ENCODE measurements at places on chromosomes 11 and 22.

GRCh38 chr11:130483124-130483523, 34.7 kb downstream of the ADAMTS15 start:
- no peak for DNase-seq

DNA sequence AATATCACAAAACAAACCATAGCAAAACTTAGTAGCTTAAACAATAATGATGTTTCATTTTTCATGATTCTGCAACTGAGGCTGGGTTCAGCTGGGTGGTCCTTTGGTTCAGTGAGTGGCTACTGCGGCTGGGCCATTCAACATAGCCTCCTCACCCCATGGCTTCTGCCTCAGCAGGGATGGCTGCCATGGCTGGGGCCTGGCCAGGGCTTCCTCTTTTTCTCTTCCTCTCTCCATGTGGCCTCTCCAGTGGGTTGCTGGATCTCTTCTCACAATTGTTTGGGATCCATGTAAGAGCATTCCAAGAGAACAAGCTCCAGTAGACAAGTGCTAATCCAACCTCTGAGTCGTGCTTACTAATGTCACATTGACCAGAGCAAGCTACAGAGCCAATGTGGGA, 248.6 kb upstream of the PLET1 start:
- DNase-seq, result no peak

- DNase-seq, result no peak
Observed at GRCh38 chr11:107591378-107592230, 657 bp downstream of the ELMOD1 start.

DNA sequence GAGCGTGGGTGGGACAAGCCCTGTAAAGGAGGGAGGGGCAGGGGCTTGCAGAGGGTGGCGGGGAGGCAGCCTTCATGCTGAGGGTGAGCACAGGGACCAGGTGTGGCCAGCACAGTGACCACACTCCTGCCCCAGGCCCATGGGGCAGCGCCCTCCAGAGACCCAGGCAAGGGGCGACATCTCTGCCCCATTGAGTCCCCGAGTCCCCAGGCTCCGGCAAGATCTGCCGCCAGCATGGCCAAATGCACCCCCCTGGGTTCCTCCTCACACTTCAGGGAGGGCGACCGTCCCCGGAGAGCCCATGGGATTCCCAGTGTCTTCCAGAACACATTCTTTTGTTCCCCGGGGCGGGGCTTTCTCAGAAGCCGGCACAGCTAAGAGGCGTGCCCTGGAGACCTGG, 362.5 kb downstream of the TBC1D22A start:
- DNase-seq, result no peak

DNA sequence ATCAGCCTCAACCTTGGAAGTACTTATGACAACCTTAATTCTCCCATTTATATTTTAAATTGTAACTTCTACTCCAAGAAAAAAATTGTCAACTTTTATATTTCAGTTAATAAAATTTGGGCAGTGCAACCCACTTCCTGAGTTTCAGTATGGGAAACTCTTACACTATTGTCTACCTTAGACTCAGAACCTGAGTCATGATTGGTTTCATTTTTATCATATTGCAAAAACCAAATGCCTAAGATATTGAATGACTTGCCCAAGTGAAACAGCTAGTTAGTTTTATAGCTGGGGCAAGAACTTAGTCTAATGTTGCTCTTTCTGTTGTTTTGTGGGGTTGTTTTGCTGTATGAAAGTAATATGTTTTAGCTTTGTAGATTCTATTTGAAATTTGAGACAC, 334.0 kb upstream of the ARHGAP42 start:
- DNase-seq, result no peak

DNA sequence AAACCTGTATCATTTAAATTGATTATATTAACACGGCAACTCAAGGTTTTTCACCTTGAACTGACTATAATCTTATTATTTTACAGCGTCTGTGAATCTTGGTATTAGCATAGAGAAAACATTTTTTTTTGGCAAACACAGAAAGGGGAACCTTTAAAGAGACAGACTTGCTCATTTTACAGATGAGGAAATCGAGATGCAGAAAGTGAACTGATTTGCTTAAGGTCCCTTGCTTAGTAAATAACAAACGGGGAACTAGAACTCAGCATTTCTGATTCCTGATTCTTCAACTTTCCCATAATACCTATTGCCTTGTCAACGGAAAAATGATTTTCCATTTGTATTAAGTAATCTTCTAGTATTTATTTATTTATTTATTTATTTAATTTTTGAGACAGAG, 33.2 kb upstream of the CECR2 start:
- no peak for DNase-seq

DNA sequence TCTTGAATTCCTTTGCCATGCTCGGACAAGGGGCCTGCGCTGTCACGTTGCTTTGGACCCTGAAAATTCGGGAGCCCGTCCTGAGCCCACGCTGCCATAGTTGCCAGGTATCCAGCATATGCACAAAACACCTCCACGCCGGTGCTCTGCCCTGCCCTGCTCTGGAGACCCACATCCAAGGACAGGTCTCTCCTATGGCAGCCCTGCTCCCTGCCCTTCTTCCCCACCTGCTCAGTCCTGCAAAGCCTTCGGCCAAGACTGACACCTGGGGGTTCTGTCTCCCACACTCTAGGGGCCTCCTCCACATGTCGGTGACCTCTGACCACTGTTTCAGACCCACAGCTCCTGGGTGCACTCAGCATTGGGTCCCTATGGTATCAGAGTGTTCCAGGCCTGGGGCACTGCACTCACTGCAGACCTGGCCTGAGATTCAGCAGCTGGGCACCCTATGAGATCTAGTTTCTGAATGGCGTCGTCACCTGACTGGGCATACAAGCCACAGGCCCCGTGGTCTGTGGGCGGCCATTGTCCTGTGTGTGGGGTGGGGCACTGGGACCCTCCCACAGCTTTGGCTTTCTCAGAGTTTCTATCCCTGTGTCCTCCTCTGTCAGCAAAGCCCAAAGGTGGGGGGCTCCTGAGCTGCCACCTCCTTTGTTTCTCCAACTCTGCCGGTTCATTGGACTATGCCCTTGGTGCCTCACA, 2.0 kb upstream of the KRTAP5-6 start:
- no peak for DNase-seq

GRCh38 chr11:132910011-132910760, 622.1 kb downstream of the OPCML start:
- no peak for DNase-seq

GRCh38 chr11:67082071-67082791, 25.6 kb downstream of the RHOD start:
- DNase-seq, result no peak

DNA sequence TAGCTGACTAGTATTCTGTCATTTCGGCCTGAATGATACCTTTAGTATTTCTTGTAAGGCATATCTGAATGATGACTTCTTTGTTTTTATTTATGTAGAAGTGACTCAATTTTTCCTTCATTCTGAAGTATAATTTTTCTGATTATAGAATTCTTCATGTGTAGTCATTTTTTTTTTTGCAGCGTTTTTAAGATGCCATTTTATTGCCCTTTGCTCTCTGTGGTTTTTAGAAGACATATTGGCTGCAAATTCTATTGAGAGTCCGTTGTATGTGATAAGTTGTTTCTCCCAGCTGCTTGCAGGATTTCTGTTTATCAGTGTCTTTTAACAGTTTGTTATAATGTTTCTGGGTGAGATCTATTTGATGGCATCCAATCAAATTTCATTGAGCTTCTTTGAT, 1224.8 kb downstream of the JRKL start:
- DNase-seq, result no peak

DNA sequence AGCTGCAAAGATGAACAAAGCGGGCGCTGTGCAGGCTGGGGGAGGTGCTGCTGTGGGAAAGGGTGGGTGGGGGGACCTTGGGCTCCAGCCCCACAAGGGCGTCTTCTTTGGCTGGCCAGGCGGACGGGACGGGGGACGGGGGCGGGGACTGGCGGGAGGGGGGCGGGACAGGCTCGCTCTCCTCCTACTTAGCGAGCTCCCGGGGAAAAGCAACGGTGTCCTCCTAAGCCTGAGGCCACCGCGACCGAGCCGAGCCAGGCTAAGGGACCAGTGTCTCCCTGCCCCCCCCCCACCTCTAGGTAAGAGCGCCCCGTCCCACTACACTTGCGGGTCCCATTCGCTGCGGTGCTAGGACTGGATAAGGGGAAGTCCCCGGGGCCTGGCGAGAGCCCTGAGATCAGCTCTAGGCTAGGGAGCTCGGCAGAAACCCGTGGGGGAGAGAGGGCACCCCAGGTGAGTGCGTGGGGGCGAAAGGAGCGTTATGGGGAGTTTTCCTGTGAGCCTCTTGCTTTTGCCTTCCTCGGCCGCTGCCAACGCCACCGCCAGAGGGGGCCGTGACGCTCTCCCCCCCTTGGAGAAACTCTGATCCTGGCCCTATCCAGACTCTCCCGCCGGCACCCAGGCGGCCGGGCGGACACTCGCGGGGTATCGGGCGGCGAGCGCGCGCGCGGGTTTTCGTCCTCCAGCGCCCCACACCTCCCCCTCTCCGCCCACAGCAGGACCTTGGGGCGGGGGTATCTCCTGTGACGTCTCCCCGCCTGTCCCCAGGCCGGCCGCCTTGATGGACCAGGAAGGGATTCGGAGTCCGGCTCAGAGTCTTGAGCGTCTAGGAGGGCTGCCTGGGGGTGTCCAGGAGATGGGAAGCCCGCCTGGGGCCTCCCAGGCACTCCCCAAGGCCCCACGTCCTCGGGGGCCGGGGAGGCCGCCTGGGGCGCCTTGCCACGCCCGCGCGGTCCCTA, at the start of gene PHLDB1:
TSS of gene PHLDB1 (plus strand) at position 215 of the 959 bp plus-strand sequence. CDS start 6,222 bp downstream, outside the sequence.
- peak; percentile 56 for DNase-seq

- peak; percentile 80 for DNase-seq
Observed at GRCh38 chr11:125062931-125063428, at the start of gene SLC37A2. Gene SLC37A2, plus strand, starts transcription at chr11:125063305. Its CDS starts 63 bp downstream, at chr11:125063368.

GRCh38 chr11:121688860-121689614, 236.3 kb upstream of the SORL1-AS1 start:
- no peak for DNase-seq

- peak; percentile 29 for DNase-seq
Observed at GRCh38 chr11:63920939-63921417, 4.0 kb upstream of the RCOR2 start.

GRCh38 chr11:119290894-119291497, 25.9 kb downstream of the MCAM start:
- no peak for DNase-seq

- no peak for DNase-seq
Observed at GRCh38 chr11:45176996-45177395, 30.6 kb downstream of the PRDM11 start.

DNA sequence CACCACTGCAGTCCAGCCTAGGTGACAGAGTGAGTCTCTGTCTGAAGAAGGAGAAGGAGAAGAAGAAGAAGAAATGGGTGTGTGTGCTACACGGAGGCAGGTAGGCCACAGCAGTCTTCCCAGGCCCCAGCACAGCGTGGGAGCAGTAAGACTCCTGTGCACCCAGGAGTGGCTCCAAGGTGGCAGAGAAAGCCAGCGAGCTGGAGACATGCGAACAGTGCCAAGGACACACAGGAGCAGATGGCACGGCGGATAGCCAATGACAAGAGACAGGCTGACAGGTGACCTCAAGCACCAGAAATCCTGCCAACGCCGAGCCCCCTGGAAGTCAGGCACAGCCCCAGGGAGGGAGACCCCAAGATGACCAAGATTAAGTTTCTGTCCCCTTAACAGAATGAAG, 9.0 kb upstream of the SCGB1A1 start:
- DNase-seq, result no peak

GRCh38 chr22:43185860-43186261, 1.1 kb downstream of the TTLL12 start:
- DNase-seq, result no peak

DNA sequence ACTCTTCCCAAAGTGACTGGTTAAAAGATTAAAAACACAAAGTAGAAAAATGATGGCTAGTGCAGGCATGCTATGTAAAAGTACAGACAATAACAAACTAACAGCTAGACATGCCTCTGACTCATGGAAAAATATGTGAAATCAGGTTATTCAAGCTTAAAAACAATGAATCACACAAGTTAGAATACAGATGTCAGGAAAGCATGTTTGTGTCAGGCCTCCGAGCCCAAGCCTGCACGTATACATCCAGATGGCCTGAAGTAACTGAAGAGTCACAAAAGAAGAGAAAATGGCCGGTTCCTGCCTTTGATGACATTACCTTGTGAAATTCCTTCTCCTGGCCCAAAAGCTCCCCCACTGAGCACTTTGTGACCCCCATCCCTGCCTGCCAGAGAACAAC, 110.1 kb downstream of the NOX4 start:
- DNase-seq, result no peak

DNA sequence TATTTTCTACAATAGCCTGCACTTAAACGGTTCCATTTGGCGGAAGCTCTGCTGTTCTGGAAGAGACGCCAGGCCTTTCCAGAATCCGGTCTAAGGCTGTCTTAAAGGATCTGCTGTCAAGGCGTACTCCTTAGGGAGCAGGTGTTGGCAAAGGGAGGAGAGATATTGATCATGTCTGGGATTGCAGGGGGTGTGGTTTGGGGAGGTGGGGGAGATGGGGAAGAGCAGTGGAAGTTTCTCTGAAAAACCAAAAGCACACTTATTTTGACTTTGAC, 22.5 kb upstream of the WNT11 start:
- no peak for DNase-seq

DNA sequence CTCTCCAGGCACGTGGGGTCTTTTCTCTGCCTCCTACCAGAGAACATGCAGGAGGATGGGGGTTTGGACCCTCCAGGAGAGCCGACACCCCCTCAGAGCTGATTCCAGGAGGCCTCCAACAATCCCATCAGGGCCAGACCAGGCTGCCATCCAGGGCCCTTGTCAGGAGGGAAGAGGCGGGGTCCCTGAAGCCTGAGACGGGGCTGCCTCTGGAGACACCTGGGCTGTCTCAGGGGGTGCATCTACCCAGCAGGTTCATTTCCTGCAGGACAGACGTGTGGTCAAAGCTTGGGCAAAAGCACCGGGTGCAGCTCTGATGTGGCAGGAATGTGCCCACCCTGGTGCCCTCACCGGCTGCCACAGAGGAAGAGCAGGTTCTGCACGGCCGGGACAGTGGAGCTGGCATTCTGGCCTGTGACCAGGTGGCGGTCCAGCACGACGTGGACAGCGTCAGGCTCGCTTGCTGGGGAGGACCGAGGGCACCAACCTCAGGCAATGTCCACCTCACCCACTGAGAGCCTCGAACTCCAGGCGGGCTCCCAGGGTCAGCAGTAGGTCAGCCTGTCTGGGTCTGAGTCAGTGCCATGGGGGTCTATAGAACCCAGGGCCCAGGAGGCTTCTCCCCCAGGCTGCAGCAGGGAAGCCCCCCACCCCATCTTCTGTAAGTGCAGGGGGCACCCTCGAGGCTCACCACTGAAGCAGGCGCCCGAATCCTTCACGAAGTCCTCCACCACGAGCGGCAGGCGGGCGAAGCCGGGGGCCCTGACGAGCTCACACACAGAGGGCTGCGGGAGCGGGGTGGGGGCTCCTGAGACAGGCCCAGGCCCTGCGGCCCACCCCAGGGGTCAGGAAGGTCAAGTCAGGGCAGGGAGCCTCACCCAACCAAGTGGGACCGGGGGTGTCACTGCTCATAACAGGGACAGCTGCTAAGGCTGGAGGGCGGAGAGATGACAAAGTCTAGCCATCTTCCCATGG, 6.4 kb downstream of the GATD1 start:
- no peak for DNase-seq

- no peak for DNase-seq
Observed at GRCh38 chr11:131954146-131954545, 583.7 kb downstream of the NTM start.

GRCh38 chr22:46262449-46263215, 511 bp downstream of the PKDREJ start:
- DNase-seq, result peak; percentile 66

Measured in CD4-positive, alpha-beta T cell treated with Interleukin-4 for 1 hour (primary cell).